ENCODE measurements at places on chromosomes 11 and 22.

DNA sequence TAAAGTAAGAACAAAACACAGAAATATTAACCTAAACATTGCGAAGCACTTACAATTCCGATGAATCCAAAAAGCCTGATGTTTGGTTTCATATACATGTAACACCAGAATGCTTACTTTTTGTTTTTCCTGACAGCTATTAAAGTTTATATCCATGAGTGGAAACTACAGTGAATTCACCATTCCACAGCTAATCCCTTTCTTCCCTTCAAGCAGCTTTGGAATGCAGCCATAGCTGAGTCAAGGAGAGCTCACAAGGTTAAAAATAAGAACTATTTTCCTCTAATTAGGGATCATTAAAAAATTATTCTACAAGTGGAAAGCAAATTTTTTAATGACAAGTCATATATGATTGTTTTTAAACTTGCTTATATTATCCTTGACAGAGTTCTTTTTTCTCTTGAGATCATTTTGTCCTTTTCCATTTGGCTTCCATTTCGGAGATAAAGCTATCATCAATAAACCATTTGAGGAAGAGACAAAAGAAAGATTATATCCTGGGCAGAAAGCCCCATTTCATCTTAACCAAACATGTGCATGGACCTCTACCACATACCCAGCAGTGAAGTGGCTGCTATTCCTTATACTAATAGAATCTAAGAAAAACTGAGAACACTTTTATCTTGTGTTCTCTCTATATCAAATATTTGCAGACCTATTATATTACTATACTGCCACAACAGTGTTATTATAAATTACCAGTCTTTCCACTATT, 19.7 kb upstream of the FIBIN start:
- H3K27ac ChIP-seq, result no peak overlapping the region
- no peaks in the 10 kb centered on the region for H3K36me3 ChIP-seq

DNA sequence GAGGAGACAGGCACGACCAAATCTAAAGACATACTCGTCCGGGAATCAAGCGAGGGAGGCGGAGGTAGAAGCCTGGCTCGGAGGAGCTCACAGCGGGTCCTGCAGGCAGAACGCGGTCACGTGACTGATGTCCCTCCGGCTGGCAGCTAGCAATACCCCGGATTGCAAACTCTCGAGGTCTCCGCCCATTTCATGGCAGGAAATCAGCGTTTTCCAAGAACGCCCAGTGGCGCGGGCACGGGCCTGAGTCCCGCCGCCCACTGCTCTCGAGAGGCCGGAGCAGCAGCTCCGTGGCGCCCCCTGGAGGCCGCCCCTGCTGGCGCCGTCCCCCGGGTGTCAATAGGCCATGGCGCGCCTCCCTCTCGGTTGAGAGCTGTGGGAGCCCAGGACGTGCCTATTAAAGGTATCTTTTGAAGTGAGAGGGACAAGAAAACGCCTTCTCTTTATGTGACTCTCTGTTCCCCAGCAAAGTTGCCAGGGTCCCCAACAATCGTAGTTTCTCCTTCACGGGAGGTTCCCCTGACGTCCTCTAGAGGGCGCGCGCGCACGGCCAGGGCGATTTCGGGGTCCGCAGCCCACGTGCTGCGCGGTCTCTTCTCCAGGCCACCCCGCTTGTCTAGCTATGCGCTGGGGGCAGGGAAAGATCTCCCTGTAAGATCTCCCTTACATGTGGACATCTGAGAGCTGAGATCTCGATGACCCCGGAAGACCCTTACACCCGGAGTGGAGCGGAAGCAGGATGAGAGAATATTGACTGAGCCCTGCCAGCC, 37.3 kb upstream of the RBFOX2 start:
- no peak overlapping the region for H3K27ac ChIP-seq
- DNase-seq, result peak; percentile 34
- H3K27me3 ChIP-seq, result peaks cover 12% of the 10 kb centered on the region
- no peaks in the 10 kb centered on the region for H3K36me3 ChIP-seq
- peak overlapping the region; percentile 24 for H3K4me3 ChIP-seq

DNA sequence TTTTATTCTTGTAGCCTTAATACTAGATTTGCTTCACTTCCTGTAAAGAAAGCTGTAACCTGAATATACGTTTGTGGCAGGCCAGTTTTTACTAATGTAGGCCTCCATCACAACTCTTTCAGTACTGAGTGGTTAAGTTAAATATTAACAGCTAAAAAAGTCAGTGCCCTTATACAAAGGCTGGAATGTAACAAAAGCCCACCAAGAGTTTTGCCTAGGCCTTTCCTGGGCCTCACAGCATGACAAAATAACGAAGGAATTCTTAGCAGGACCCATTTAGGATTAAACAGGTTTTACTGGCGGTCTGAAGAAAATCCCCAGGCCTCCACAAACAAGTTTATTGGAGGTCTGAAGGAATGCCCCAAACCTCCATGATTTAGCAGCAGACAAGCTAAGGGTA, 43.7 kb downstream of the PIWIL3 start:
- no peak overlapping the region for H3K4me3 ChIP-seq
- no peaks in the 10 kb centered on the region for H3K27me3 ChIP-seq
- no peak overlapping the region for H3K27ac ChIP-seq
- H3K4me1 ChIP-seq, result peaks cover 8% of the 10 kb centered on the region

GRCh38 chr11:86923999-86924766, 31.0 kb downstream of the FZD4 start:
- H3K36me3 ChIP-seq, result no peaks in the 10 kb centered on the region
- no peak overlapping the region for H3K4me3 ChIP-seq

- no peaks in the 10 kb centered on the region for H3K36me3 ChIP-seq
- H3K4me3 ChIP-seq, result no peak overlapping the region
- no peak overlapping the region for H3K27ac ChIP-seq
- no peak for DNase-seq
- no peaks in the 10 kb centered on the region for H3K27me3 ChIP-seq
- no peaks in the 10 kb centered on the region for H3K4me1 ChIP-seq
These were observed 43.3 kb downstream of the MYEOV start for GRCh38 chr11:69337211-69337721.

All from CD14-positive monocyte (primary cell).